Stimulated activated CD8-positive, alpha-beta memory T cell treated with anti-CD3 and anti-CD28 coated beads, Interleukin-12 subunit alpha, Interleukin-12 subunit beta, amount 100 ng/mL, for 1 hour (primary cell): ENCODE measurements at places on chromosomes 3 and 15.

DNA sequence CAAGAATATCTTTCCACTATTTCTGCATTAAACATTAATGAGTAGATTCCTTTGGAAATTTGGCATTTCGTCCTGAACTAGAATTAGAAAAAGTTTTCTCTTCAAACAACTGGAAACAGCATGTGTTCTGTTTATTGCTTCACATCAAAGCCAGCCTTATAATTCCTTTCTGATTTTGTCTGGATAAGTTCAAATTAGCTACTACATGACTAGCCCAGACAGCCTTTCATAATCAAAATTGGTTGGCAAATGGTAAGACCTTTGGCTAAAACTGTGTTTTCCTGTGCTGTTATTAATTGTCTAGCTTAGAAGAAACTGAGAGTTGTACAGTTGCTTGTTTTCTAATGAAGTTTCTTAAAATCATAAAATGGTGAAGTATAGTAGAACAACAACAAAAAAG is 52.7 kb upstream of the P3H2 start:
- no peak for DNase-seq

DNA sequence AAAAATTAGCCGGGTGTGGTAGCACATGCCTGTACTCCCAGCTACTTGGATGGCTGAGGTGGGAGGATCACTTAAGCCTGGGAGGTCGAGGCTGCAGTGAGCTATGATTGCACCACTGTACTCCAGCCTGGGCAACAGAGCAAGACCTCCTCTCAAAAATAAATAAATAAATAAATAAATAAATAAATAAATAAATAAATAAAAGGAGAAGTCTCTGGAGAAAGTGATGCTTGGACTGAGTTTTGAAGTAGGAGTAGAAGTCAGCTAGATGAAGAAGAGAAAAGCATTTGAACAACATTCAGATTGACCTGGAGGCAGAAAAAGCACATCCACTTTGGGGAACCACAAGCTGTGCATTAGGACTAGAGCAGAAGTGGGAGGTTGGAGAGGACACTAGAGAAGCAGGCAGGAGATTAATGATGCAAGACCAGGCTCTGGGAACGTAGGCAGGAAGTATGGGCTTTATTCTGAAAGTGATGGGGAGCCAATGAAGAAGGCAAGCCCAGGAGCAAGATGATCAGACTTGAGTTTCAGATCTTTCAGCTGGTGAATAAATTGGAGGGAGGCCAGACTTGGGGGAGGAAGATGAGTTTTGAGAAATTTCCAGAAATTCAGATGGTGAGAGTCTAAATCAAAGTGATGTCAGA is 48.7 kb downstream of the KLHL6 start:
- DNase-seq = no peak

DNA sequence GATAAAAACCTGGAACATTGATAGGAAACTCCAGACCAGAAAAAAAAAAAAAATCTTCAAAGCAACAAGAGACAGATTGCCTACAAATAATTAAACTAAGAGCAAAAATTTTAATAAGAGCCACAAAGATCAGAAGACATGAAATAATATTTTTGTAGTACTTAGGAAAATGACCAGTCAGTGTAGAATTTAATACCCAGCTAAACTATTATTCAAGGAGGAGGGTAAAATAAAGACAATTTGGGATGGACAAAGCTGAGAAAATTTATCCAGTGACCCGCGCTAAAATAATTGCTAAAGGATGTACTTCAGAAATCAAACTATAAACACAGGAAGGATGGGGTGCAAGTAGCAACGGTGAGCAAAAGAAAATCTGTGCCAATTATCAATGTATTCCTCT is 133.2 kb downstream of the AQP9 start:
- DNase-seq = no peak

GRCh38 chr3:193241716-193242115 is 694 bp downstream of the PLAAT1 start:
- no peak for DNase-seq

DNA sequence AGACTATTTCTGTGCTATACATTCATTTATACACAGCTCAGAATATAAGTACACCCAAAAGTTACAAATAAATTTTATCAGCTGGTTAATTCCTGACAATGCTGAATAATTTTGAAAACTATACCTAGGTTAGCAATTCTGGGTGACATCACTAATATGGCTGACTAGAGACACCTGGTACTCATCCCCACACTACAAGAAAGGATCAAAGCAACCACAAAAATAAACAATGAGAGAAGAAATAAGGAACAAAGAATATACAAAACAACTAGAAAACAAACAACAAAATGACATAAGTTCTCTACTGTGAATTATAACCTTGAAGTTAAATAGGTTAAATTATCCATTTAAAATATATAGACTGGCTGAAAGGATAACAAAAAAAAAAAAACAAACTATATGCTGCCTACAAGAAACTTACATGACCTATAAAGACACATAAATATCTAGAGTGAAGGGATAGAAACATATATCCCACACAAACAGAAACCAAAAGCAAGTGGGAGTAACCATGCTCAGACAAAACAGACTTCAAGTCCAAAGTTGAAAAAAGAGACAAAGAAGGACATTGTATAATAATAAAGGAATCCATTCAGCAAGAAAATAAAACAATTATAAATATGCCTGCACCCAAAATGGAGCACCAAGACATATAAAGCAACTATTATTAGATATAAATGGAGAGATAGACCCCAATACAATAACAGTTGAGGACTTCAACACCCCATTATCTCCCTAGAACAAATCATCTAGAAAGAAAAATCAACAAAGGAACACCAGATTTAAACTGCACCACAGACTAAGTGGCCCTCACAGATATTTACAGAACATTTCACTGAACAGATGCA is 57.8 kb downstream of the IMPG2 start:
- DNase-seq = no peak

DNA sequence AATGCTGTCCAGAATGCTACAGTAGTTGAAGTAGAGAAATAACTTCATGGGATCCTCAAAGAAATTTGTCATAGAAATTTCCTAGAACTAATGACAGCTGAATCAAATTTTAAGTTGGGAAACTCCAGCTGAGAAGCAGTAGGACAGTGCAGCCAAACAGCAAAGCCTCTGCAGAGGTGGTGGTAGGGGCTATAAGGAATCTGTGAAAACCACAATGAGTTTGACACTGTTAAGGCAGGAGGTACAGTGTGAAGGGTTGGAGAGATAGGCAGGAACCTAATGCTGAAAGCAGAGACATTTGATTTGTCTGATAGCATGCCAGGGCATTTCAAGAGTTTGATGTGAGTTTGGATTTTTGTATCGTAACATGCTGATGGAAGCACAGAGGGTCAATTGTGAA is 22.0 kb downstream of the ASTE1 start:
- DNase-seq = no peak

DNA sequence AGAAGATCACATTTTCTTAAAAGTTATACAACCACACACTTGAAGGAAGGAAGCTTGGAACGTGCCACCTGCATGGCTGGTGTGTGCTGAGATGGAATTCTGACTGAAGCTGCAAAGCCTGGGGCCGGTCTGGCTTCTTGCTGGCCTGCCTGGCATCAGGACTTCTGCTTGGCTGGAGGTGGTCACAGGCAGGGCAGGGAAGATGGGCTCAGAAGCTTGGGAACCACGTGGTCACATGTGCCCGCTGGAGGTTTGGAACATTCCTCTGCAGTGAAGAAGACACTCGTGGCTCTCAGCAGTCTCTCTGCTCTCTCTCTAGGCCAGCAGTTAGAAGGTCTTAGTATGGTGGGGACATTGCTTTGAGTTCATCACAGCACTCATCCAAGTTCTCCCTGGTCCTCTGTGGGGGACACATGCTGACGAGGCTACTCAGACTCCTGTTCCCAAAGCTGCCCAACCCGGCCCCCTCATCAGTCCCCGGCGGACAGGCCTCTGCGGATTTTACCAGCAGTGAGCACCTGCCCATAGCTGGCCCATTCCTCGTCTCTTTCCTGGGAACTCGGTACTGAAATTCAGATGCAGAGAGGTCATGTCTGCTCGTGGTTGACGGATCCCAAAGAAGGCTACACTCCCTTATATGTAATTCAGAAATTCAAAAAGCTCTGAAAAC is 229.0 kb downstream of the ADAMTS17 start:
- DNase-seq = no peak

- DNase-seq = no peak
Measured at GRCh38 chr3:13316603-13317002, 103.5 kb downstream of the NUP210 start.
